ENCODE measurements at places on chromosomes 1 and 21. TPM values are rescaled to one million over a fixed set of nuclear protein-coding genes. Genes with fewer than 3 reads are reported as not detected.

NUP210L gene
- polyA plus RNA-seq = 77.2 TPM

FRRS1 gene
- polyA plus RNA-seq = 1.7 TPM

DNM3 gene
- polyA plus RNA-seq = 4.9 TPM

PEAR1 gene
- 10.5 TPM for polyA plus RNA-seq

SPRR3 gene
- polyA plus RNA-seq = not detected

GRCh38 chr1:227764019-227764391, 28.8 kb downstream of the SNAP47 start:
- H3K4me1 ChIP-seq = no peaks in the 10 kb centered on the region
- H3K27ac ChIP-seq = no peak overlapping the region
- H3K27me3 ChIP-seq = no peaks in the 10 kb centered on the region
- no peak for DNase-seq
- H3K4me3 ChIP-seq = no peak overlapping the region

DNA sequence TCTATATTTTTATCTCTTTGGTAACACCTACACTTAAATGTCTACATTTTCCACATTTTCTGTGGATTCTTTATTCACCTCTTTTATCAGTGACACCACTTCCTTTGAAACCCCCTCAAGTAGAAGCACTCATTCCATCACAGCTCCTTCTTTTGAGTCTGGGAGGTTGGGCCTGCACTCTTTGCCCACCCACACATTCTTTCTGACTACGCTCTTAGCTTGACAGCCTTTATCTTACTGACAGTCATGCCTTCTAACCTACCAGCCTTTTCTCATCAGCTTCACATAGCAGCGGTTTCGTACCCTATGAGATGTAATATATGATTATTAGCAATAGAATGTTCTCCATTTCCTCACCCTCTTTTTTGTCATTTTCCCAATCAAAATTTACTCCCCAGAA, 151.9 kb downstream of the TNFSF18 start:
- H3K27me3 ChIP-seq = no peaks in the 10 kb centered on the region
- DNase-seq = no peak
- H3K4me3 ChIP-seq = no peak overlapping the region
- H3K27ac ChIP-seq = no peak overlapping the region
- no peaks in the 10 kb centered on the region for H3K36me3 ChIP-seq
- H3K4me1 ChIP-seq = no peaks in the 10 kb centered on the region

- H3K4me3 ChIP-seq = no peak overlapping the region
- H3K27me3 ChIP-seq = no peaks in the 10 kb centered on the region
- H3K4me1 ChIP-seq = no peaks in the 10 kb centered on the region
- no peak for DNase-seq
- no peak overlapping the region for H3K27ac ChIP-seq
Observed at GRCh38 chr21:28537371-28538079, 455.2 kb downstream of the LTN1 start.

DNA sequence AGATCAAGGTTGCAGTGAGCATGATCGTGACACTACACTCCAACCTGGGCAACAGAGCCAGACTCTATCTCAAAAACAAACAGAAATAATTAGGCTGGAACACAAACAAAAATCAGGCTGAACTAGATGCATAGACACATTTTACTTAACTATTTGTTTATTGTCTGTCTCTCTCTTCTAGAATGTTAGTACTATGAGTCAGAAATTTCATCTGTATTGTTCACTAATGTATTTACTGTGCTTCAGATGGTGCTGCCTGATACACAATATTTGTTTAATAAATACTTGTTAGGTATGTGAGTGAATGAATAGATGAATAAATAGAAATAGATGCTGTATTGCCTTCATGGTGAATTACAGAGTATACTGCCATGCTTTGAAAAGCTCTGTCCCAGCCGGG, 6.0 kb upstream of the LIN28A start:
- no peak overlapping the region for H3K4me3 ChIP-seq
- H3K27ac ChIP-seq = no peak overlapping the region
- no peaks in the 10 kb centered on the region for H3K36me3 ChIP-seq
- no peaks in the 10 kb centered on the region for H3K27me3 ChIP-seq
- DNase-seq = no peak

DNA sequence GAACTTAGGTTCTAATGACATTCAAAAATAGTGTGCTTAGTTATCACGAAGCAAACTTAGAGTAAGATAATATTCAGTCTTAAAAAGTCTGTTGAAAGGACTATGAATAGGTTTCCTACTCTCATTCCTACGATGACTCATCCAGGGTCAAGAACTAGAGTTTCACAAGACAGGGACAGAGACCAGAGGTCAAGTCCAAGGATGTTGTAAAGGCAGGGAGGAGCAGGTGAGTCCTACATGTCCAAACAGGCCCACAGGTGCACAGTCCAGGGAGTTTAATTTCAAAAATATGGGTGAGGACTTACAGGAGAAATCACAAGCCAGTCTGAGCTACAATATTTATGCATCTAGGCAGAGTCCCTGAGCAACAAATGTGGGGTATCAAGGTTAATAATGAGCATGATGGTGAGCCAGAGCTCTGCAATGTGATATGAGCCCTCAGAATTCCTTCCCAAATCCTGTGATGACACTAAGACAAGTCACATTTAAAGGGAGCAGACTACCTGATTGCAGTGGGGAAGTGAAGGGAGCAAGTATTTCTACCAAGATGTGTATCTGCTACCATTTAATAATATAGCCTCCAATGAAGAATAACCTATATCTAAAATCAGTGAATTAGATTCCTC, 100.0 kb upstream of the NRIP1 start:
- no peak overlapping the region for H3K27ac ChIP-seq
- H3K36me3 ChIP-seq = no peaks in the 10 kb centered on the region
- no peaks in the 10 kb centered on the region for H3K4me1 ChIP-seq

- H3K36me3 ChIP-seq = no peaks in the 10 kb centered on the region
- no peak overlapping the region for H3K4me3 ChIP-seq
- no peaks in the 10 kb centered on the region for H3K4me1 ChIP-seq
Observed at GRCh38 chr1:38152351-38153065, 105.9 kb upstream of the POU3F1 start.

- H3K27ac ChIP-seq = no peak overlapping the region
- DNase-seq = no peak
- H3K27me3 ChIP-seq = no peaks in the 10 kb centered on the region
- H3K4me1 ChIP-seq = peaks cover 7% of the 10 kb centered on the region
- no peak overlapping the region for H3K4me3 ChIP-seq
Observed at GRCh38 chr1:155996166-155996565, 17.8 kb upstream of the ARHGEF2 start.

- no peaks in the 10 kb centered on the region for H3K4me1 ChIP-seq
- no peak for DNase-seq
- H3K27ac ChIP-seq = no peak overlapping the region
Observed at GRCh38 chr21:19683492-19683891, 1279.9 kb upstream of the TMPRSS15 start.

- no peaks in the 10 kb centered on the region for H3K36me3 ChIP-seq
- no peaks in the 10 kb centered on the region for H3K27me3 ChIP-seq
- no peak overlapping the region for H3K27ac ChIP-seq
- DNase-seq = no peak
Observed at GRCh38 chr1:197683280-197683679, 92.0 kb downstream of the DENND1B start.
